Pons (tissue), 1 donor: ENCODE measurements at places on chromosomes 2 and 18.

DNA sequence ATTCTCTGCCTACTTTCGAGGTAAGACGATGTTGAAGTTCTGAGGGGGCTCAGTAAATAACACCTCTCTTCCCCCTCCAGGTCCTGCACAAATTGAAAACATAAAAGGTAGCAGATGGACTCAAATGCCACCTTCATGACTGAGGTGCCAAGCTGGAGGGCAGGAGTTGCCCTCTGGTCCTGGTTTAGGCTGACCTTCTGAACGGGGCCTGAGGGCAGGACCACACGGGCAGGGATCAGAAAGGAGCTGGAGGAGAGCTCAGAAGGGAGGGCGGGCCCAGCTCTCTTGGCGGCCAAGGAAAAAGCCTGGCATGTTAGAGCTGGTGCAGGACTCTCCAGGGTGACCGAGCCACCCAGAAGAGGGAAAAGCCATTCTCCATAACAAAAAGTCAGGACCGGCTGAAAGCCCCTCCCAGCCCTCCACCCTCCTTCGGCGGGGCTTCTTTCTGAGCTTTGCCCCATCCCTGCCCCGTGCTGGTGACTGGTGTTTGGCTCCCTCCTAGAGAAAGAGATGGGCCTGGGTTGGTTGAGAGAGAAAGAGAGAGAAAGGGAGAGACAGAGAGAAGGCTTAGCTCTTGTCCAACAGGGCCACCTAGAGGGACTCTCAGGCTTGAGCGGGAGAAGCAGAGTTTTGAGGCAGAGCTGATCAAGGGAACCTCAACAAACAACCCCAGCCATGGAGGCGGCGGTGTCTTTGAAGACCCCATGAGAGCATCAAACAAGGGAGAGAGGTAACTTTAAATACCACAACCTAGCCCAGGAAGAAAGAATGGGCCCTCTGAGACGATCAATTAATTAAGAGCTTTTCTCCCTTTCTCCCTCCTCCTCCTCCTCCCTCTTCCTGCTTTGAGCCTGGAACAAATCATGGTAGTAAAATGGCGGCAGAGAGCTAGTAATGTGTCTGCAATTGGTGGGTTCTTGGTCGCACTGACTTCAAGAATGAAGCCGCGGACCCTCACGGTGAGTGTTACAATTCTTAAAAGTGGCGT, 50.8 kb downstream of the WIPF1 start:
- DNase-seq, result peak; percentile 79

GRCh38 chr2:182372661-182373060, 54.2 kb downstream of the PDE1A start:
- no peak for DNase-seq

GRCh38 chr2:27914805-27915175, 24.3 kb downstream of the BABAM2 start:
- DNase-seq, result no peak

GRCh38 chr2:21261591-21261990, 137.8 kb downstream of the TDRD15 start:
- no peak for DNase-seq

GRCh38 chr2:199085261-199085660, 372.5 kb downstream of the SATB2 start:
- DNase-seq, result no peak

DNA sequence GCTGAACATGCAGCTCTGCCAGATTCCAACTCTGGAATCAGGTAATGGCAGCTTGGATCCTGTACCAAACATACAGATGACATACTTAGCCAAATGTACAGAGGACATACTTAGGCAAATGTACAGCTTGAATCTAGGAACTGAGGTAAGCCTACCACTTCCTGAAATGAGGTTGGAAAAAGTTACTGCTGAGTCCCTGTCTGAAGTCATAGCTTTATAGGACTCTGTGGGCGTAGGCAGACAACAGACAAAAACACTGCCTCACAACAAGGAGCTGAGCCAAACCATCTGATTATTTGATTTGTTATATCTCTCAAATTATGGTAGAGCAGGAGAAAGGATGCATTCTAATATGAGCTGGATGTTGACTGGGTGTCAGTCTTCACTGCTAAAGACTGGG, 290.2 kb upstream of the TCF4 start:
- no peak for DNase-seq

GRCh38 chr2:126722546-126722945, 66.6 kb downstream of the GYPC start:
- DNase-seq, result no peak

- DNase-seq, result no peak
Observed at GRCh38 chr18:79617511-79618500, 61.8 kb upstream of the CTDP1 start.

GRCh38 chr2:111239107-111239506, 118.4 kb downstream of the BCL2L11 start:
- DNase-seq, result no peak

DNA sequence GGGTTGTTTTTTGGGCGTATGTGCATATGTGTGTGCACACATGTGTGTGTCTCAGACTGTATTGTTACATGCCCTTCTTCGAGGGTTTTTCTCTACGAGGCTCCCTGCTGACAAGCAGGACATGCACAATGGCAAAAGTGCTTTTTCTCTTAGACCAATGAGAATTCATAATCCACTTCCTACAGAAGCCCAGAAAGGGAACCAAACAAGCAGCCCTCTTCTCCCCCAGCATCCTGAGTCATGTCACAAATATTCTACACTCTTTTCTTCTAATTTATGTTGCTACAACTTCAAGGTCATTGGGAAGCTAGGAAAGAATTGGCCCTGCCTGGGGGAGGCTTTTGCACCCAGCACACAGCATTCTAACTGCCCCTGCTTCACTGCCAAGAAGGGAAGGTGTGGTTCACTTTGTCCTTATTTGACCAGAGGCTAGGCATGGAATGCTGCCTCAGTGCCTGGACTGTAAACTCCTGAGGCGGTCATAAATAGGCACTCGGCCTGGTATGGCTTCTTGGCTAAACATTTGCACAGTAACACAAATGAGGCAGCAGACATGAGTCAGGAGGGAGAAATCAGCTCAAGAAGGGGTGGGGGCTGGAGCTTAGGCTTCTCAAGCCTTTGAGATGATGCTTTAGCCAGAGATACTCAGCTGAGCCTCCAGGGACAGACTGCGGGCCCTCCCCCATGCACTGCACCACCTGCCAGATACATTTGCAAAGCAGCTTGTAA, 92.7 kb upstream of the KLF7 start:
- peak; percentile 41 for DNase-seq
